Breast epithelium (tissue), 4 donors: ENCODE measurements at places on chromosomes 5 and 9. TPM values are rescaled to one million over a fixed set of nuclear protein-coding genes. Genes with fewer than 3 reads are reported as not detected.

DNA sequence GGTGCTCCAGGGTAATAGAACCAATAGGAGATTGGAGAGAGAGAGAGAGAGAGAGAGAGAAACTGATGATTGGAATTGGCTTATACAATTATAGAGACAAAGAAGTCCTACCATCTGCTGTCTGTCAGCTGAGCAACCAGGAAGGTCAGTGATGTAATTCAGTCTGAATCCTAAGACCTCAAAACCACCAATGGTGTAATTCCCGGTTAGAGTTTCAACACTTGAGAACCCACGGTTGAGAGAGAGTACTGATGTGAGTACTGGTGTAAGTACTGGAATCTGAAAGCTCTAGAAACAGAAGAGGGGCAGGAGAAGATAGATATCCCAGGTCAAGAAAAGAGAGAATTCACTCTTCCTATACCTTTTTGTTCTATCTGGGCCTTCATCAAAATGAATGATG is 775.8 kb downstream of the EFNA5 start:
- no peak overlapping the region for H3K27ac ChIP-seq
- no peak for DNase-seq
- H3K36me3 ChIP-seq = no peaks in the 10 kb centered on the region
- H3K4me1 ChIP-seq = no peaks in the 10 kb centered on the region
- no peaks in the 10 kb centered on the region for H3K27me3 ChIP-seq

DNA sequence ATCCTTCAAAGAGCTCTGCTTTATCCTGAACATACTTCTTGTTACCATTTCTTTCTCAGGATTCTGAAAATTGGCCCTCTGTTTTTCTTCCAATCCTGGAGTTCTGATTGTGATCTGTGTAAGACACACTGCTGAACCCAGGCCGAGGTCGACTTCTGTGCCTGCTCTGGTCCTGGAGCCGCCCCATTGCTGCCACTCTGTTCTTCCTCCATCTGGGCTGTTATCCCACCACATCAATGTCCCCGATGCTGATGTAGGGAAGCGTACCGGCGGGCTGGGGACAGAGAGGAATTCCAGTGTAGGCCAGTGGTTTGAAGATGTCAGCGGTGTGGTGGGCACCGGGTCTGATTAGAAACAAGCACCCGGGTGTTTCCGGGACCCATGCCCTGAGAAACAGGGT is 102.5 kb downstream of the LIFR start:
- no peaks in the 10 kb centered on the region for H3K36me3 ChIP-seq
- no peak overlapping the region for H3K4me3 ChIP-seq
- no peak for DNase-seq
- H3K27me3 ChIP-seq = no peaks in the 10 kb centered on the region

DNA sequence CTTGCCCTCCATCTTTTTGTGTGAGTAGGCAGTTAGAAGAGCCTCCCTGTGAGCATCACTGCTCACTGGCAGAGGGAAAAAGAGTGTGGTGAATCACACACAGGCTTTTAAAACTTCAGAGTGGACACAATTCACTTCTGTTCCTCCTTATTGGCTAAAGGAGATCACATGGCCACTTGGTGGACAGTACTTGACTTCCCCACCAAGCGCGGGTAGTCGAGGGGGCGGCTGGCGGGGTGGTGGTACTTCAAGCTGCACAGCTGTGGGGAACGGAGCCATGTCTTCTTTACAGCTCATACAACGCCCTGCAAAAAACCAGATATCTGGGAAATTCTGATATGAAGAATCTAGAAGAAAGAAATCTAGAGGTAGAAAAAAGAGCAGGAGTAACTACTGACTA is 95.4 kb downstream of the PAM start:
- no peak overlapping the region for H3K4me3 ChIP-seq
- no peaks in the 10 kb centered on the region for H3K27me3 ChIP-seq
- no peak overlapping the region for H3K27ac ChIP-seq
- DNase-seq = no peak

GRCh38 chr5:170885809-170886208 is 24.0 kb downstream of the RANBP17 start:
- DNase-seq = no peak
- H3K27ac ChIP-seq = no peak overlapping the region
- H3K36me3 ChIP-seq = no peaks in the 10 kb centered on the region
- no peaks in the 10 kb centered on the region for H3K27me3 ChIP-seq

DNA sequence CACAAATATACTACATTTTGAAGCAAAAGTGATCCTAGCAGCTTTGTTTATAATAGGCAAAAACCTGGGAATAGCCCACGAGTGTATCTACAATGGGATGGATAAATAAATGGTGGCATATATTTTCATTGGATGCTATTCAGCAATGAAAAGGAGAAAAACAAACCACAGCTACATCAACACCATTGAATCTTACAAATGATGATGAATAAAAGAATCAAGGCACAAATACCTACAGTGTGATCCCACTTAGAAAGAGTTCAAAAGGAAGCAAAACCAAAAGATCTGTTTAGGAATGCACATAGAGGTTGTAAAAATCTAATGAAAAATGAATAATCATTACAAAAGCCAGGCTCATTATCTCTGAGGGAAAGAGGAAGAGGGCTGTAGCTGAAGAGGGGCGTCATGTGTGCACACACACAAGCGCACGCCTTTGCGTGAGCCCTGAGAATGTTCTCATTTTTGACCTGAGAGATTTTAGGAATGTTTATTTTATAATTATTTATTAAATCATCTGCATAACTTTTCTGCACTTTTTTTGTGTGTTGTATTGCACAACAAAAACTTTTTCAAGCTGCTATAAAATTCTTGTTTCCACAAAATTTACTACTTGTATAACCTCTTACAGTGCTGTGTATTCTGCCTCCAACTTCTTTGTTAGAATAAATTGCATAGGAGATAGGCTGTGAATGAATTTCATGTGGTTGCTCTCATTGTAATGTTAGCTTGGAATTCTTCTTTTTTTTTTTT is 5.9 kb upstream of the RHOBTB3 start:
- no peaks in the 10 kb centered on the region for H3K27me3 ChIP-seq
- DNase-seq = no peak
- no peaks in the 10 kb centered on the region for H3K4me1 ChIP-seq
- no peak overlapping the region for H3K27ac ChIP-seq
- H3K36me3 ChIP-seq = no peaks in the 10 kb centered on the region

- DNase-seq = no peak
- no peak overlapping the region for H3K27ac ChIP-seq
- H3K4me3 ChIP-seq = no peak overlapping the region
- H3K27me3 ChIP-seq = no peaks in the 10 kb centered on the region
- H3K4me1 ChIP-seq = no peaks in the 10 kb centered on the region
- no peaks in the 10 kb centered on the region for H3K36me3 ChIP-seq
Measured at GRCh38 chr5:141811287-141812155, 66.7 kb downstream of the PCDH1 start.

DNA sequence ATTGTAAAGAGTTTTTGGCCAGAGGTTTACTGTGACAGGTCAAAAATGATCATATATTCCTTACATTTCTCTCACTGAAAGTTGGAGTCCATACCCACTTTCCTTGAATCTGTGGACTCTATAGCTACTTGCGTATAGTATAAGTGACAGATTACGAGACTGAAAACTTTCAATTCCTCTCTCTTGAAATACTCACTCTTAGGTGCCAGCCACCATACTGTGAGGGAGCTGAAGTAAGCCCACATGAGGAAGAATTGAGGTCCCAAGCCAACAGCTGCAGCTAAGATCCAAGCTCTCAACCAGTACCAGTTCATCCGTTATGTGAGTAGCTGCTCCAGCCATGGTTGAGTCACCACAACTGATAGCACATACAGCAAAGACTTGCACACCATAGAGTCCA is 128.1 kb upstream of the FAM174A start:
- no peak overlapping the region for H3K4me3 ChIP-seq
- H3K4me1 ChIP-seq = no peaks in the 10 kb centered on the region
- no peaks in the 10 kb centered on the region for H3K27me3 ChIP-seq
- H3K36me3 ChIP-seq = no peaks in the 10 kb centered on the region
- H3K27ac ChIP-seq = no peak overlapping the region
- no peak for DNase-seq

The SV2C gene
- 0.32 TPM for total RNA-seq

The PRDM9 gene
- total RNA-seq = not detected

The GABRB2 gene
- total RNA-seq = 10.7 TPM

The TAF1L gene
- total RNA-seq = not detected
